Progenitor cell of endocrine pancreas (in vitro differentiated cells): ENCODE measurements at places on chromosomes 5 and 9. TPM values are rescaled to one million over a fixed set of nuclear protein-coding genes. Genes with fewer than 3 reads are reported as not detected.

GRCh38 chr9:5562806-5563416 is 52.6 kb downstream of the PDCD1LG2 start:
- DNase-seq, result no peak

- DNase-seq, result no peak
These were observed 359.6 kb upstream of the SLC24A2 start for GRCh38 chr9:20148416-20148815.

GRCh38 chr5:178327931-178328711 is 95.5 kb upstream of the PHYKPL start:
- no peak for DNase-seq

- no peak for DNase-seq
These were observed 313 bp downstream of the BRIX1 start for GRCh38 chr5:34915856-34916192.

DNA sequence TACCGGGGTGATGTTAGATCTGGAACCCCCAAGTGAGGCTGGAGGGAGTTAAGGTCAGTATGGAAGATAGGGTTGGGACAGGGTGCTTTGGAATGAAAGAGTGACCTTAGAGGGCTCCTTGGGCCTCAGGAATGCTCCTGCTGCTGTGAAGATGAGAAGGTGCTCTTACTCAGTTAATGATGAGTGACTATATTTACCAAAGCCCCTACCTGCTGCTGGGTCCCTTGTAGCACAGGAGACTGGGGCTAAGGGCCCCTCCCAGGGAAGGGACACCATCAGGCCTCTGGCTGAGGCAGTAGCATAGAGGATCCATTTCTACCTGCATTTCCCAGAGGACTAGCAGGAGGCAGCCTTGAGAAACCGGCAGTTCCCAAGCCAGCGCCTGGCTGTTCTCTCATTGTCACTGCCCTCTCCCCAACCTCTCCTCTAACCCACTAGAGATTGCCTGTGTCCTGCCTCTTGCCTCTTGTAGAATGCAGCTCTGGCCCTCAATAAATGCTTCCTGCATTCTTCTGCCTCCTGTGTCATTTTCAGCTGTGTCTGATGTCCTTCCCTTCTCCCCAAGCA is 2.3 kb upstream of the MYOZ3 start:
- DNase-seq, result no peak

DNA sequence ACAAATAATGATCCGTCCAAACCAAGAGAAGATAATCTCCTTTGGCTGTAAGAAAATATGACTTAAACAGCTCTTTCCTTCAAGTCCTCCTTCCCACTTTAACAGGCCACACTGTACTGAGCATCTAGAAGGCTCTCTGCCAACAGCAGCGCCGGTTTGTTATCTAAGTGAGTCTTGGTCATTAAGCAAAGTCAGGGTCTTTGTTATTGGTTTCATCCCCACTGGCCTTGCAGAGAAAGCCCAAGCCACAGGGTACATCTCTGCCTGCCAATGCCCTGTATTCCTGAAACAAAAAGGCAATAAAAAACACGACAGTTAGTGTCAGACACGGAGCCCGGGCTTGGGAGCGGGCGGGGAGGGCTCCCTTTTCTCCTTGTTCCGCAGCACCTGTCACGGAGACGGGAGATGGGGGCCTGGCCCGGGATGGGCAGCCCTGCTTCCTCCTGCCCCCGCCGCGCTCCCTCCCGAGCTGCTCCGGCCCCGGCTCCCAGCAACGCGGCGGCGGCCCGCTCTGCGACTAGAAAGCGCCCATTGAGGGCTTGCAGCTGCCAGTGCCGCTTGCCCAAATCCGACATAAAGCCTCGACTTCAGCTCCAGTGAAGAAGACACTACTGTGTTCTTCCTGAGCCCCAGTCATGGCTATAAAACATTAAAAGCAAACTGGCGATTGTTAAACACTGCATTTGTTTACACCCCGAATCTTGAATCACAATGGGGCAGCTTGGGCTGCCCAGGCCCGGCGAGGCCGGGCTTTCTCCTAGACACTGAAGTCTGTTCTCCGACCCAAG is 28.1 kb upstream of the PIK3R1 start:
- peak; percentile 12 for DNase-seq

DNA sequence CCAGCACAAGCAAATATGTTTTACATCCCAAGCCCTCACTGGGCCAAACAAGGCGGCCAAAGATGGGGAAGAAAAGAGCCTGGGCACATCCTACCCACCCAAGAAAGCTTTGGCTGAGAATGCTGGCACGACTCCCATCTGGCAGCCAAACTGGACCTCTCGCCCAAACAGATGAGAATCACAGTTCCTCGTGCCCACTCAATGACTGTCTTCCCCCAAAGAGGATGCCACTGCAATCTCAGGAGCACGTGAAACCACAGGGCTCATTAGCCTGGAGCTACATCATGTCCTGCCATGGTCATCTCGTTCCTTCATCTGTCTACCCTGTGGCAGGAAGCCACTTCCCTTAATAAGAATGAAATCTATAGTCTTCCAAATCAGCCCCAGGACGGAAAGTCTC is 536.8 kb downstream of the BNC2 start:
- DNase-seq, result no peak

DNA sequence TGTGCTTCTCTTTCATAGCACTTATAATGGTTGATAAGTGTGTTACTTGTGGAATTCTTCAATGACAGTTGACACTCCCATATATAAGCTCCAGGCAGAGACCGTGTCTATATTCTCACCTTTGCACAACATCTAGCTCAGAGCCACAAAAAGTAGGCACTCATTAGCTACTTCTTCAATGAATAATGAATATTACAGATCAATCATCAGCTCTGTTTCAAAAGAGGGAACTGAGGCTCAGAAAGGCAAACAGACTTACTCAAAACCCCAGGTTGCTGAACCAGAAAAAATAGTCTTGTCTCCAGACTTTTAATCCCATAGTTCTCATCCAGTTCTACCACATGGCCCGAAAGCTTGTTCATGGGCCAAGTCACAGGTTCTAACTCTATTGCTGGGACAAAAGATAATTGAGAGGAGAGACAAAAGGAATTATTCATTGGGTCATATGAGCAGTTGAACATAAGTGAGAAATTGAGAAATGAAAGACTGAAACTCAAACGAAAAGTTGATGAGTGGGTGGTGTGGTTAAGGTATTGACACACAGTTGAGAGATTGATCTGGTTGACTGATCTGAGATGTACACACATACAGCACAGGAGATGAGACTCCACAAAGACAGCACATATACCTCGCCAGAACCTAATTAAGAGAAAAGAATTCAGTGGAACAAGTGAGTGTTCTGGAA is 381.6 kb downstream of the EFNA5 start:
- no peak for DNase-seq

DNA sequence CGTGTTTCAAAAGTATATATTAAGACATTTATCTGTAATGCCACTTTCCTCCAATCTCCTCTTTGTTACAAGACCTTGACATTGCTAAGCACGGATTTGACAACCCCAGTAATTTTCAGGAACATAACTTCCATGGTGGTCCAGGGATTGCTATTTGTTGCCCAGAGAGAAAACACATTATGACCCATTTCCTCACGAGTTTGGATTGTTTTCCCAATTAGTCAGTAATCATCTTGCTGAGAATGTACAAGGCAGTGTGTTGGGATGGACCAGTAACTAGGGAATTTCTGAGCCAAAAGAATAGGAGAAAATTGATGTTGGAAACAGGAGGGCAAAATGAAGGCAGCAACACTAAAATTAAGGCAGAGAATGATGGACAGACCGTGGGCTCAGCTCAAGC is 574.1 kb downstream of the EBF1 start:
- DNase-seq, result no peak

- no peak for DNase-seq
These were observed 9.9 kb downstream of the BTNL9 start for GRCh38 chr5:181050016-181050415.

DNA sequence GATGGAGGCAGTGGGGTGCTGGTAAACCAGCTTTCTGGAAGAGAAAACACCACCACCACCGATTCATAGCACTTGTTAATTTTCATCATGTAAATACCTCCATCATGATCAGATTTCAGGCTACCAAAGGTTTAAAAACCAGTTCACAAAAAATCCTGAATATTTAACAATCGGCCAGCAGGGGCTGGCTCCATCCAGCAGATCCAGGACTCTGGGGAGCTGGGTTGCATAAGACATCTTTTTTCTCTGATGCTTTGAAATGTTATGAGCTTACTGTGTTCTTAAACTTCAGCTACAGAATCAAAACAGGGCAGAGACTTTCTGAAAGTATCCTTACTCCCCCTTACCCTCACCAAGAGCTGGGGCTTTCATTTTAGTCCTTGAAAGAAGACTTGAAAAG is 14.6 kb upstream of the RNF183 start:
- no peak for DNase-seq

GRCh38 chr5:172006321-172007174 is at the start of gene FBXW11:
Gene FBXW11, minus strand, starts transcription at chr5:172006638. Its CDS starts 136 bp downstream, at chr5:172006502.
- peak; percentile 80 for DNase-seq

GRCh38 chr5:99441235-99441634 is 512.4 kb upstream of the CHD1 start:
- no peak for DNase-seq

DNA sequence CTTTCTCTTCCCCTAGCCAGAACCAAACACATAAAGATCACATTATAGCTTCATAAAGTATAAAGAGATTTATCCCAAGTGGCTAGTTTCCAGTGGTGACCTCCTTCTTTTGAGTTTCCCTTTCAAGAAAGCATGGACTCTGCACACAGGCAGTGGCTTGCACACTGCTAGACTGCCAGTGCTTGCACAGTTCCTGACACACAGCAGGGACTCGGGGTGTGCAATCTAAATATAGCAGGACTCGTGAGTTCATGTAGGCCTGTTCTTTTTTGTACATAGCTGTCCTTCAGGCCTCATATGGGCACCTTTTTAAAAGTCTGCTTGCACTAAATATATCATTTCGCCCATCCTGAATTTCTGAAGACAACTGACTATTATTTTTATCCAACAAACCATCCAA is 308.6 kb downstream of the FBXL7 start:
- DNase-seq, result no peak

- DNase-seq, result no peak
These were observed 50.5 kb upstream of the FCN2 start for GRCh38 chr9:134830126-134830525.

- peak; percentile 41 for DNase-seq
These were observed 37.4 kb downstream of the WWC1 start for GRCh38 chr5:168328814-168329213.

DNA sequence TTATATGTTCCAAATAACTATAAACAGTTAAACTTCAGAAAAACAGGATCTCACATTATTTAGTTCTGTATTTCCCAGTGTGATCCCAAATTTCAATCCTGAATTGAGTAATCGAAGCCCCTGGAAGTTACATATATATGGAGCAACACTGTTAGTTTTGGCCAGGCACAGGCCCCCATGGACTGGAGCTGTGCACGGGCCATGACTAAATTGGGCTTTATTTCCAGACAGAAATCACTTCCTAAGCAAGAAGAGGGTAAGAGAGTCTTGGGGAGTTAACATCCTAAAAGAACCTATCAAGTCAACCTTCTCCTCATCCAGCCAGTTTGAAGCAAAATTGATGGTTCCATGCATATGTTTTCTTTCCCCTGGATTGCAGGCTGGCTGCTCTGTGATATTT is 393.0 kb downstream of the TMEM167A start:
- no peak for DNase-seq

- DNase-seq, result no peak
These were observed 29.3 kb downstream of the POLR1E start for GRCh38 chr9:37514999-37515398.

DNA sequence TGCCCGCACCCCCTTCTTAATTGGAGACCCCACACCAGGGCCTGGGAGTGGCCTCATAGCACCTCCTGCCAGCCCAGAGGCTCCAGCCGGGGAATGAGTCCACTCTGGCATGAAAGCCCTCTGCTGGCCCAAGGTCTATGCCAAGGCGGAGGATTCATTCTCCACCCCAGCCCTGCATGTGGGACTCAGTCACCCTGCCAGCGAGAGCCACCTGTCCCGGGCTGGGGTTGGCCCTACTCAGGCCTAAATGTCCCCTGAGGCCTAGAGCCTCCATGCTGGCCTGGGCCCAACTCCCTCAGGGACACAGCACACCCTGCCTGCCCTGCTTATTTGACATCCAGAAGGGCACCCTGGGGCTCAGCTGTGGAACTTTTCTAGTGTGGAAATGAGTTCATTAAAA is 1.0 kb upstream of the RAPGEF1 start:
- no peak for DNase-seq

DNA sequence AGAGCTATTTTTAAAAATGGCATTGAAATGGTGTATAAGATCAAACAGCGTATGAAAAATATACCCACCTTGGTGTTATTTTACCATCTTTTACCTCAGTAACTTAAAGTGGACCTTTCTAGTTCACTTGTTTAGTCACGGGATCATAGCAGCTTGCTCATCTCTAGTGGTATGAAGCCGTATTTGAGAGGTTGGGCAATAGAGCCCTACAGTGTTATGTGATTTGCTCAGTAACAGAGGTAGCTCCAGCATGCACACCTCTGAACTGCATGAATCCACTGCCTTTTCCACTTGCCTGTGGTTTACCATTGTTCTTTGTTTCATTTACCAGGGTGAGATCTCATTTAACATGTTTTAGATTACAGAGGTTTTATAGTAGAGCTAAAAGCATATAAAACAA is 134.4 kb downstream of the ATG10 start:
- DNase-seq, result no peak

- DNase-seq, result no peak
These were observed 741.0 kb upstream of the RIOK2 start for GRCh38 chr5:97923997-97924396.

GRCh38 chr9:87236546-87236945 is 261.1 kb upstream of the DAPK1 start:
- DNase-seq, result no peak

The SPINK4 gene
- 0.91 TPM in 1 of 2 replicates, not detected in the other for total RNA-seq

The SPATA31A5 gene
- not detected in 2 replicates for total RNA-seq

The DAPK1 gene
- 202 and 228 TPM in 2 replicates for total RNA-seq

The MEF2C gene
- total RNA-seq, result 1.9 and 2.6 TPM in 2 replicates

The RPL35 gene
- 1,027 and 1,077 TPM in 2 replicates for total RNA-seq

The C5orf52 gene
- total RNA-seq, result not detected in 2 replicates

The HAVCR2 gene
- 0.17 and 0.62 TPM in 2 replicates for total RNA-seq

The TAS2R1 gene
- 0.22 TPM in 1 of 2 replicates, not detected in the other for total RNA-seq

The IFNK gene
- not detected in 2 replicates for total RNA-seq
